ENCODE measurements at places on chromosomes 4 and X.

- no peak for DNase-seq
These were observed 23.0 kb downstream of the KLB start for GRCh38 chr4:39429476-39430334.

DNA sequence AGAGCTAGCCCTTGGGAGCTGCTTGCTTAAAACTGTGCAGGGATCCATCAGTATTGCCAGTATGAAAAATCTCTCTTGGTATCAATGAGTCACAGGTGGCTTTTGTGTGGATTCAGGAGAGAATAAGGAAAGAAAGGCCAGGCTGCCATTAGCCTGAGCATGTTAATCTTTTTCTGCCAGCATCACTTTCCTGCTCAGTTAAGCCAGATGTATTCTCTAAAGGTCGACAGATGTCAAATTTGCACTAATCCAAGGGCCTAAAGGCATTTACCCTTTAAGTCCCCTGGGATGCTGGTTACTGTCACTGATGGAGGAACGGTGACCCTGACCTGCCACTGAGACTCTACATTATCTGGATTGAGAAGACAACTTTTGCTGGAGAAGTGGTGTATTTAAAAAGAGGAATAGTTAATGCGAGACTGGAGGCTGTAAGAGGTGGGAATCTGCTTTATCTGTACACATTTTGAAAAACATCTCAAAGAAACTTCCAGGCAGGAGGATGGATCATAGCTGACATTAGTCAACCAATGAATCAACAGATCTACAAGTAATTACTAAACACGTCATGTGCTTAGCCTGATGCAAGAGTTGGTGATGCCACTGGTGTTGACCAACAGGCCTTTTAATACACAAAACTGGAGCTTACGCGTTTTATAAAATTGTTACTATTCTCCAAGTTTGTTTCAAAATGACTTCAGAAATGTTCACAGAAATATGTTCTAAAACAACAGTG is 241.4 kb upstream of the ANXA3 start:
- no peak for DNase-seq

DNA sequence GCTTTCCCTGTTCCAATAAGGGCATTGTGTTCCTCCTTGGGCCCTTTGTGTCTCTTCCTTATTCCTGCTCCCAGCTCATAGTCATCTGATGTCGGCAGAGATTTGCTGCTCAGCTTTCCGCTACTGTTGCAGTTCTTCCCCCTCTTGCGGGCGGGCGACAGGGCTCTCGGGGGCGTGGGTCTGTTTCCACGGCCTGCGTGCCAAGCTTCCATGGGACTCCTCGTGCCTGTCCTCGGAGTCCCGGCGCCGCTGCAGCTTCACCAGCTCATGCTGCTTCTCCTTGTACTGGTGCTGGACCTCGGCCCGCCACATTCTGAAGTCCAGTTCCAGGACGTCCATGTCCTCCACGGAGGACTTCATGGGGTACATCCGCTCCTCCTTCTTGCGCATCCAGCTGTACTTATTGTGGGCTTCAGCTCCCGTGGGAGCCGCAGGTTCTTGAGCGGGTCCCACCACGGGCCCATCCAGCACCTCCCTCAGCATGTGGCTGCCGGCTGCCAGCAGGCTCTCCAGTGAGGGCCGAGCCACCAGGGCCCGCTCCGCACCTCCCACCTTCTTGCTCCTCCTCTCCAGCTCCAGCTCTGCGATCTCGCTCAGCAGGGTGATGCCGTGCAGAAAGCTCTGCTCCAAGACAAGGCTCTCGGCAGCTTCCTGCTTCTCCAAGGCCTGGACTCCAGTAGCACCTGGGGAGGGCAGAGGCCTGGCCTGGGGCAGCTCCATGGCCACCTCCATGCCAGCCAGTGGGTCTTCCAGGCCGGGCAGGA is 74.1 kb upstream of the UCP1 start:
- DNase-seq, result no peak

DNA sequence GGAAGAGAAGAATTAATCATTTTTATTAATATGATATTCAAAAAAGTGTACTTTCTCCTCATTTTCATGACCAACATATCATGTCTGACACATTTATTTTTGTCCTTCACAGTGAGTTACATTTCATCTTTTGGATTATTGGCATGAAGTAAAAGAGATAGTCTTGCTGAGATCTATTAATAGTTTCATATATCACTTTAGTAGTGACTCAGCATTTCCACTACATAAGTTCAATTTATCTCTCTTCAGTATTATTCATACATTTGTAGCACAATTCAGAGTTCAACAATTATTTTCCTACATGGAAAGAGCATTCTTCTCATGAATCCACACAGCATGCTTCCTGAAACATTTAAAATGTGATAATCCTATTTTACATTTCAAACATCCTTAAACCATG is 1461.1 kb downstream of the TECRL start:
- no peak for DNase-seq

DNA sequence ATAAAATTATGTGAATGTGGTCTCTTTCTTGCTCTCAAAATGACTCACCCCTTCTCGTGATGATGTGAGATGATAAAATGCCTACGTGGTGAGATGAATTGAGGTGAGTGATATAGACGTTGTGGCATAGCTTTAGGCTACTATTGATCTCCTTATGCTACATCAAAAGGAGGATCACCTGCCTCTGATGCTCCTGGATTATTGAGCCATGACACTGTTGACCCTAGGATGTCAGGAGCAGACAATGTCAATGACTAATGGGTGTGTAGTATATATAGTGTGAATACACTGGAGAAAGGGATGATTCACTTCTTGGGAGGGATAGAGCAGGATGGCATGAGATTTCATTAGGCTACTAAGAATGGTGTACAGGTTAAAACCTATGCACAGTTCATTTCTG is 210.7 kb upstream of the PRPS2 start:
- DNase-seq, result no peak

- DNase-seq, result no peak
These were observed 22.0 kb downstream of the C4orf54 start for GRCh38 chr4:99635601-99636000.

DNA sequence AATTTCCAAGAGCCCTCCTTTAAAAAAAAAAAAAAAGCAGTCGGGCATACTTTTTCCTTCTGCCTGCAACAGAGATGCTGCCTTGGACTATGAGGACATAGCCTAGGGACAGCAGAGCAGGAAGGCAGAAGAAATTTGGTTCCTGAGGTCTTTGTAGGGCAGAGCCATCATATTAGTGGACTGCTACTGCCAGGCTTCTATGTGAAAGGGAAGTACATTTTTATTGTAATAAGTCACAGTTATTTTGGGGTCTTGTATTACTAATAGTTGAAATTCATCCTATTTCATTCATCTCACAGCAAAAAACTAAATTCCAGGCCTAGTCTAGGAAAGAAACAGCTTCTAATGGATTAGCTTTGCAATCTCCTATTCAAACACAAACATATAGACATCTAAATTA is 211.2 kb downstream of the NSUN7 start:
- no peak for DNase-seq

DNA sequence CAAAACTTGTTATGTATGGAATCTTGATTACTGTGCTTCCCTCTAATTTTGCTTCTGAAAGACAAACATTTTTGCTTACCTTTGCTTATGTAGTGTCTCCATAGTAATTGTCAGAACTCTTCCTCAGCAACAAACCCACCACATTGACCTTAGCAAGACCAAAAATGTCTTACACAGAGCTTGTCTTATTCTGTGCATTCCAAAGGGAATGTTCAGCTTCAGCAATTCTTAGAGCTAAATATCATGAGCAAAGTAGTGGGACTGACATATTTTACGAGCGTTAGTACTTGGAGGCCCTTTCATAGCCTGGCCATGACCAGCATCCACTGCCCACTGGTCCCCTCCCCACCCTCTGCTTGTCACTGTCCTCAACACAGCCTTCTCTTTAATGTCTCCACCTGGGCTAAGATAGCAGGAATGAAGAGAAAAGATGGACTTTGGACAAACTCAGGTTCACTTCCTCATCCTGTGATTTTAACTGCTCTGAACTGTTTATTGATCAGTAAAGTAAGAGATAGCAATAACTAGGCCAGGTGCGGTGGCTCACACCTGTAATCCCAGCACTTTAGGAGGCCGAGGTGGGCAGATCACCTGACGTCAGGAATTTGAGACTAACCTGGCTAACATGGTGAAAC is 15.5 kb upstream of the SH3D19 start:
- no peak for DNase-seq

DNA sequence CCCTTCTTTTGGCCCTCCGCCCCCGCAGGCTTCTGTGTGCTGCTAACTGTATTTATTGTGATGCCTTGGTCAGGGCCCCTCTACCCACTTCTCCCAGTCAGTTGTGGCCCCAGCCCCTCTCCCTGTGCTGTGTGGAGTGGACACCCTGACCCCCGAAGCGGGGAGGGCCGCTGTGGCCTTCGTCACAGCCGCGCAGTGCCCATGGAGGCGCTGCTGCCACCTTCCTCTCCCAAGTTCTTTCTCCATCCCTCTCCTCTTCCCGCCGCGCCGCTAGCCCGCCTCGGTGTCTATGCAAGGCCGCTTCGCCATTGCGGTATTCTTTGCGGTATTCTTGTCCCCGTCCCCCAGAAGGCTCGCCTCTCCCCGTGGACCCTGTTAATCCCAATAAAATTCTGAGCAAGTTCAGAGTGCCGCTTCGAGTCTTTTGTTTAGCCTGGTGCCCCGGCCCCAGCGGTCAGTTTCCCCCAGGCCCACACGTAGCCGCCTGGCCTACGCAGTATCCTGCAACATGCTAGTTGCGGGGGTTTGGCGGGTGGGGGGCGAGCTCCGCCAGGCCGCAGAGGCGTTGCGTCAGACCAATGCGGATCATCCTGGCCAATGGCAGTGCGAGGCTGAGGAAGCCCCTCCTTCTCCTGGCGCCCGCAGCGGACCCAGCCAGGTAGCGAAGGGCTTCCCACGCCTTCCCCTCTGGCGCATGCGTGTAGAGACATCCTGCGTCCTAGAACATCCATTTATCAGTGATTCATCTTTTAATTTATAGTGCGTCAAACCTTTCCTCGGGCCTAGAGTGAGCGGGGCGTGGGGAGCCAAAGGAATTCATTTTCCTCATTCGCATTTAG is 5.6 kb upstream of the KANTR start:
- DNase-seq, result no peak

DNA sequence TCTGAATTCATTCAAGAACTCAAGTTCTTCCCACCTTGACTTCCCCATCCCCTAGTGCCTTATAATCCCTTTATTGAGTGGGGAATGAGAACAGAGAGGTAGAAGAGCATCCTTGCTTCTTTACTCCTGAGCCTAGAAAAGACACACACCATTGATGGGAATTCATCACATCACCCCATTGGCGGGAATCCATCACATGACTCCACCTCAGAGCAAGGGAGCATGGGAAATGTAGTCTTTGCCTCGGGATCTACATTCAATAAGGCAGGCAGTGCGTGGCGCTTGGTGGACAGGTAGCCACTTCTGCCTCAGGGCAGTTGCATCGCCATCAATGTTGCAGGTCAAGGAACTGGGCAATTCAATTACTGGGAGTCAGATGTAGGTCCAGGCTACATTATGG is 50.7 kb downstream of the MXRA5 start:
- DNase-seq, result no peak

DNA sequence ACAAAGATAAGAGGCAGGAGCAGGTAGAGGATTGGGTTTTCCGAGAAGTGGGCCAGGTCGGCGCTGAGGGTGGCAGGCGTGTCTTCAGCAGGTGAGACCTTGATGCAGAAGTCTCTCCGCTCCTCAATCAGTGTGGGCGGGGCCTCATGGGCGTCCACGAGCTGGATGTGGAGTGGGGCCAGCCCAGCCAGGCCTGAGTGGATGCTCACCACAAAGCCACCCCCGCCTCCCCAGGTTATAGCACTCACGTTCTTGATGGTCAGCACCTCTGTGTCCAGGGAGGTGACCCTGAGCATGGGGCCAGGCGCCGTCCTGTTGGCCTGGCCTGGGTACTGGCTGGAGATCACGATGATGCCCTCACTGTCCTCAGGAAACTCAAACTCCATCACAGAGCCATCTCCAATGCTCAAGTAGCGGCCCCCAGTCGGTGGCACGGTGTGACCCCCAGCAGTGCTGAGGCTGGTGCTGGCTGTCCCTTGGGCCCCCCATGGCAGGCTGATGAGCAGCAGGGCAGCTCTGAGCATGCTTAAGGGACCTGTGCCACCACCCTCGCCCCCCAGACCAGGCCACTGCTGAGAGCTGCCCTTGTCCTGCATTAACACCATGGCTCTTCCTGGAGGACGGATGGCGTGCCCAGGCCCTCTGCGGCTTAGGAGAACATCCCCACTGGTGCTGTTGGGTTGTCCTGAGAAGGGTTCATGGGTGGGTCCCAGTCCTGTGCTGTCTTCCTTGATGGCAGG is 1.9 kb downstream of the SLC10A3 start:
- DNase-seq, result no peak

DNA sequence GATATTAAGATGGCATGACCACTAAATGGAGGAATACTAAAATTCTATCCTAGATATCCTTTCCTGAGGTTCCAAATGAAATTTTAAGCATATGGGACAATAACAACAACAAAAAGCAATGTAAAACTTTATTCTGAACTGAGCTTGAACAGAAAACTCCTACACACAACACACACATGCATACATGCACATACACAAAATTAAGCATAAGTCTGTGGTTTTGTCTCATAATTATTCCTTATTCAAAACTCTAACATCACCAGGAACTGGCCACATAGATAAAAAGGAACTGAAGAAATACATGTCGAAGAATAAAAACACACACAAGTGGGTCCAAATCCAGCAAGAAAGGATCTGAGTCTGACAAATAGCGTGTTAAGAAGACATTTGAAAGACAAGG is 168.0 kb downstream of the COX18 start:
- DNase-seq, result no peak

DNA sequence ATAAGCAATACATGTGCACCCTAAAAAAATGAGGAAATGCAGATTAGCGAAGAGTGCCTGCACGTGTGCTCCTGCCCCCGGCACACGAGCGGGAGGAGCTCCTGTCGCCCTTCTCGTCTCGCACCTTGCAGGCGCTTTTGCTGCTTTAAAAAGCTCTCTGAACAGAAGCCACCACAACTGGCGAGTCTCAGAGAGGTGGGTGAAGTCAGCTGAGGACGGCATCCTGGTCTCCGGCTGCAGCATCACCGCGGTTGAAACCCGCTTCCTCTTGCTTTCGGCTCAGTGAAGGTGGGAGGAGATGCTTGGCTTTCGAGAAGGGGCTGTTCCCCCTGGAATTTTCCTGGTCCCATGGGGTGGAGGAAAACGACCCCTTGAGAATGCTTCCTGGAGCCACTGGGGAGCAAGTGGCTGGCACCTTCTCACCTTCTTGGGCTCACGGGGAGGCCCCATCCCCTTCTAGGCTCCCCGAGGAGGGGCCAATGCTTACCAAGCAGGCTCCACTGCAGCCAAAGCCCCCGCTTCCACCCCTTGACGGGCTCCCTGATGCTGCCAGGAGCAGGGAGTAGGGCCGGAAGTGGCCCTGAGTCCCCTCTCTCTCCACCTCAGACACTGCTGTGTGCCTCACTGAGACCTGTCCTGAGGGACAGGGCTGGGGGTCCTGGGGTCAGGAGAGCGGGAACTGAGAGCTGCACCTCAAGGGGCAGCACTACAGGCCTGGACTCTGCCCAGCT is 29.2 kb upstream of the MXD4 start:
- DNase-seq, result peak; percentile 47

- no peak for DNase-seq
These were observed 108.3 kb downstream of the AGTR2 start for GRCh38 chrX:116278826-116279225.
